ENCODE measurements at places on chromosomes 4 and X.
A peak's percentile ranks its signal among the peaks of the same experiment; 100 is the strongest.

- no peak for DNase-seq
These were observed 215.4 kb upstream of the MAB21L2 start for GRCh38 chr4:150366487-150366999.

DNA sequence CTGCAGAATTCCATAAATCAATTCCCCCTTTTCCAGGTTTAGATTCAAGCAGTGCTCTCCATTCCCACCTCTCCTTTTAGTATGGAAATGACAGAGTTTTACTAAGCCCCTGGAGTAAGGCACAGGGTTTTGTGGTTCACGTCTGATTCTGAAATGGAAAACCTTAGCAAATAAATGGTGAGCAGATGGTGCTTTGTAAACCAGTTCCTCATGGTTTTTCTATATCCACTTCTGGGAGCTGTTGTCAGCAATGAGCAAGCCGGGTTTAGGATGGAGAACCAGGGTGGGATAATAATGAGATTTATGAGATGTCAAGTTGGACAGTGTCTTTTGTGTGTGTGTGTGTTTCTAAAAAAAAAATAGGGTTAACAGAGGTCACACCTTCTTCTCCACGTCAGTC, 113.8 kb upstream of the RBPJ start:
- no peak for DNase-seq

DNA sequence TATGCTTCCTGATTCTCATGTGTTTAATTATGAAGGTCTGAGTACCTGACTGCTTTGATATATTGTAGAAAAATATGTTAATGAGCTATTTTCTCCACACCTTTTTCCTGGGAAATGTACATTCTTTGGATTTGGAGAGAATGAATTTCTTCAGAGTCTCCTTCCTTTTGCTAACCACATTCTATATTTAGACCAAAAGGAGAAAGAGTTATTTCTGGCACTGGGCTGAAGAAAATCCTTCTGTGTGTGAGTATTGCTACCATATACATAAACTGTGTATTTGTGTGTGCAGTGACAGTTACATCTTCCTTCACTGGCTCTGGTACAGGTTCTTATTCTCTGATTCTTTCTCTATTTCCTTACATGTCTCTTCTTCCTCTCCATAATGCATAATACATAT, 44.5 kb upstream of the PGRMC2 start:
- no peak for DNase-seq

GRCh38 chrX:109398833-109399232, 83.1 kb downstream of the GUCY2F start:
- DNase-seq, result no peak

GRCh38 chrX:39907964-39908661, 189.6 kb downstream of the BCOR start:
- DNase-seq, result peak; percentile 84

DNA sequence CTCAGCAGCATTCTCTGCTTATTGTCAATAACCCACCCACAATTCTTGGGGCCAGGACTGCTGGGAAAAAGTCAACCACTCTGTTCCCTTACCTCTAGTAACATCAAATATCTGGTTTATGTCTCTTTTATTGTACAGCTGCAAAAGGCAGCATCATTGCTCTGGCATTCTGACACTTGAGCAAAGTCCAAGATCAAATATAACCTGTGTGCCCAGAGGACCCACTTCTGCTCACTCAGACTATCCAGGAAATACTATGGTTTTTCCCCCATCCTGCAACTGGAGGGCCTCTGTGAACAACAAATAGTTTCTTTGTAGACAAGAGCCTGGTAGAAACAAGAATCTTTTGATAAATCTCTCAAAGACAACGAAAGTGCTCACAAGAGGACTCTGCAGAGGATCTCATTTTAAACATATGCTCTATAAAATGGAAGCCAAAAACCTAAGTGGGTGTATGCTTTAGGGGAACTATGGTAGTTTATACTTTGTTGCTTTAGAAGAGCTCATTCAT, 154.7 kb downstream of the RAB28 start:
- no peak for DNase-seq

DNA sequence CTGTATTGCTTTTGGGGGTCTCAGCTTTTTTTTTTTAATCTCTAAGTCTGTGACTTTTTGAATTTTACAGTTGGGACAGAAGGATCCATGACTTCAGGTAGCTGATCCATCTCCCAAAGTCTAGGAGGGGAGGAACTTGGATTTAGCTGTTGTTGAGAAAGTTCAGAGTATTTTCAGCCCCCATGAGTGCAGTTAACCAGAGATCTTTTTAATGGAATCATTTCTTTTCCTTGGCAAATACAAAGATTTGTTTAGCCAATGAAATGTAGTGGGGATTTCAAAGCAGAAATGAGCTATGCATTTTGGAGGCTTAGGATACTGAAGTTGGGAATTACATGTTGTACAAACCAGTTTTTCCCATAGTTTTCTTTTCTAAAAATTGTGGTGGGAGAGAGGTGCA, 18.1 kb downstream of the FNIP2 start:
- no peak for DNase-seq

DNA sequence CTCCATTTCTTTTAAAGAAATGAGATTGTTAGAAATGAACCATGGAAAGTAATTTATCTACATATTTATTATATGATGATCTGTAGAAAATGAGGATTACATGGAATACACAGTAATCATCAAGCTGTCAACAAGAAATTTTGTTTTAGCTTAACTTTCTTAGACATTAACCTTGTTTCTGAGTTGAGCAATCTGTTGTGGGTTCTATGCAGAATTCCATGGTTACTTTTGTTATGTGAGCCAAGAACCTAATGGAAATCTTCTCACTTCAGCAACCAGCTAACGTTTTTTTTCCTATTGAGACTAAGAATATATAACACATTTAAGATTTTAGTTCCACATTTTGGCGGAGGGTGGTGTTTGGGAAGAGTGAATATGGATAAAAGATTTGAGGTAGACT, 136.1 kb upstream of the SLC4A4 start:
- DNase-seq, result no peak
